D341Med (cell line): ENCODE measurements at places on chromosomes 7 and 10.
A peak's percentile ranks its signal among the peaks of the same experiment; 100 is the strongest.

- peak; percentile 47 for DNase-seq
Observed at GRCh38 chr7:72098807-72099580, 313.1 kb downstream of the CALN1 start.

GRCh38 chr7:112866424-112866823, 76.2 kb upstream of the TMEM168 start:
- no peak for DNase-seq

GRCh38 chr10:70190581-70190980, 20.3 kb upstream of the SAR1A start:
- DNase-seq, result no peak

- DNase-seq, result peak; percentile 39
Observed at GRCh38 chr7:41711283-41712064, 8.6 kb upstream of the INHBA start.

DNA sequence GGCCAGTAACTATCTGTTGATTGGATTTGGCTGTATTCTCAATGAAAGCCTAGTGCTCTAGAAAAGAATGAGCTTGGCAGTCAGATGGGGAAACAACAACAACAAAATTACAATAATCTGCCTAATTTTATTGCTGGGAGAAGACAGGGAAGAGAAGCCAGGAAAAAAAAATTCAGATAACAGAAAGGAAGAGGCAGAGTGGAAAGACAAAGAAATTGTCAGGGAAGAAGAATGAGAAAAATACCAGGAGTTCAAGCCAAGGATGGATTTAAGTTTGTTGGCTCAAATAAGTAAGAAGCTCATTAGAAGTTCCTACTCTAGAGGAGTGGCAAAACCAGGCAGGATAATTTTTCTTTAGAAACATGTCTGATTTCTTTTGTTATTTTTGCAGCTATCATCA, 45.9 kb upstream of the PRKG1 start:
- no peak for DNase-seq

DNA sequence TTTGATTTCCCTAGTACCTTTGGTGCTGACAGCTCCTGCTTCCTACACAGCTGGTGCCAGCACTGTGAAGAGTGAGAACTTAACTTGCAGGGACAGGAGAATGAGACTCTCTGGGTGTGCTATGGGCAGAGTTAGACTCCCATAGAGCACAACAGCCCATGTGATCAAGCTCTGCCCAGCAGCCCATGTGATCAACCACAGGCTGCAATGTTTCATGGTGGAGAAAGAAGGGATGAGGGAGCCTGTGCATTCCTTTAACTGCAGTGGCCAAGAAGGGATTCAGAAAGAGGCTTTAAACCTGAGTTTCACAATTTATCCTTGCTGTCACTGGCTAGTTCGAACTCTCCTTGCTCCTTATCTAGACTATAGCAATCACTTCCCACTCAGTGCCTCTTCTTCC, 10.0 kb upstream of the MEST start:
- no peak for DNase-seq

- no peak for DNase-seq
Observed at GRCh38 chr10:124648131-124648475, 96.1 kb downstream of the FAM53B start.

DNA sequence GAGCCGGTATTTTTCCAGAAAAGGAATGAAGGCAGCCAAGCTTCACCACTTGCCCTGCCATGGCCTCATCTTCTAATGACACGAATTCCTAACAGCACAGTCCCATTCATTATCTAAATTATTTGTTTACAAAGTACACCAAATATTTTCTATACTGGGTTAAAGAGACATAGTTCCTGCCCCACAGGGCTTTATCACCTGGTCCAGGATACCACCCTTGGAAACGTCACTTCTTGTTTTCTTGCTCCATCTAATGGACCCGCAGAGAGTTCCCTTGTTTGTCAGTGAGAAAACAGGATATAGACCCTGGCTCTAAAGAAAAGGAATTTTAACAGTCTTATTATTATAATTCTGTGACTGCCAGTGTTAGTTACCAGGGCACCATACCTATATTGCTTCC, 1165.4 kb downstream of the GATA3 start:
- DNase-seq, result no peak

DNA sequence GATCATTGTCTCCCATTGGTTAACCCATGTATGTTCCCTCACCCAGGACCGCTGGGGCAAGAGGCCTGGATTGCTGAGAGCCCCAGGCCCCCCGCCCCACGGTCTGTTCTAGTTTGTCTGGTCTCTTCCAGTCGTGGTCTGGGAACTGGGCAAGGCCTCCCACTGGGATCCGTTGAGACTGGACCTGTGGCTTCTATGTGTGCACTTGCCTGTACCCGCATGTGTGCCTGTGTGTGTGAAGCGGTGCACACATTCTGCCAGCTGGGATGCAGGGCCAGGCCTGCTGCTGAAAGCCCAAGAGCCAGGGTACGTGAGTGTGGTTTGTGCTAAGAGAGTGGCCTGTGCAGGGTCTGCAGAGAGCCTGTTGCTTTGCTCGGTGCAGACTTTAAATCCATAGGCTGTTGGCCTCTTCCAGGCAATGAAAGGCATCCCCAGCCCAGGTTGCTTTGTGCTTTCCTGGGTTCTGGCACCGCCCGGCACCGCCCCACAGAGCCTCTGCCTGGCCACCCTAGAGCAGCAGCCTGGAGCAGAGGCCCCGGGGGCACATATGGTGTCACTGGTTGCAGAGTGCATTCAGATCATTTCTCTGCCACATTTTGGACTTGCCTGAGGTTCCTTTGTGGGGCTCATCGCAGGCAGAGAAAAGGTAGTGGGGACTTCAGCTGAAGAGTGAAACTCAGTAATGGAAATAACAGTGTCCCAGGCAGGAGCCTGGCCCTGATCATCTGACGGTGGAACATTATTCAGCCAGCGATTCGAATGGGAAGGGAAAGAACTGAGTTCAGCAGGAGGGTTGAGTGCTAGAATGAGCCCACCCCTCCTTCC, 215.5 kb downstream of the GLRX3 start:
- DNase-seq, result no peak

GRCh38 chr10:19977097-19977521, 160.9 kb downstream of the PLXDC2 start:
- peak; percentile 18 for DNase-seq
